ENCODE measurements at places on chromosomes 13 and 19.
A peak's percentile ranks its signal among the peaks of the same experiment; 100 is the strongest.

DNA sequence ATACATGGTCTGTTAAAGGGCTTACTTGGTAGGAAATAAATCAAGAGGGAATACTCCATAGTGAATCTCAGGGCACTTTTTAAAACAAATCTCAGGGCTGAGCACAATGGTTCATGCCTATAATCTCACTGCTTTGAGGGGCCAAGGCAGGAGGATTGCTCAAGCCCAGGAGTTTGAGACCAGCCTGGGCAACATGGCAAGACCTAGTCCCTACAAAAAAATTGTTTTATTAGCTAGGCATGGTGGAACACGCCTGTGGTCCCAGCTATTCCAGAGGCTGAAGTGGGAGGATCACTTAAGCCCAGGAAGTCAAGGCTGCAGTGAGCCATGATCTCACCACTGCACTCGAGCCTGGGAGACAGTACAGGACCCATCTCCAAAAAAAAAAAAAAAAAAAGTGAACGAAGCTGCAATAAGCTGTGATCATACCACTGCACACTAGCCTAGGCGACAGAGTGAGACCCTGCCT, 25.2 kb downstream of the ABCC4 start:
- H3K4me1 ChIP-seq: no peaks in the 10 kb centered on the region
- no peaks in the 10 kb centered on the region for H3K27me3 ChIP-seq
- H3K36me3 ChIP-seq: no peaks in the 10 kb centered on the region

DNA sequence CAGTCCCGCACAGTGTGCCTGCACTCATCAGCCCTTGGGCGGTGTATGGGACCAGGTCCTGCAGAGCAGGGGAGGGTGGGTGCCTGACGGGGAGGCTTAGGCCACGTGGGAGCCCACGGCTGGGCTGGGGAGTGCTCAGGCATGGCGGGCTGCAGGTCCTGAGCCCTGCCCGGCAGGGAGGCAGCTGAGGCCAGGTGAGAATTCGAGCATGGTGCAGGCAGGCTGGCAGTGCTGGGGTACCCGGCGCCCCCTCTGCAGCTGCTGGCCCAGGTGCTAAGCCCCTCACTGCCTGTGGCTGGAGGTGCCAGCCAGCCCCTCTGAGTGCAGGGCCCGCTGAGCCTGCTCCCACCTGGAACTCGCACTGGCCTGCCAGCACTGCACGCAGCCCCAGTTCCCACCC, 630.9 kb upstream of the PCDH20 start:
- no peaks in the 10 kb centered on the region for H3K4me1 ChIP-seq
- H3K27ac ChIP-seq: no peak overlapping the region
- H3K27me3 ChIP-seq: no peaks in the 10 kb centered on the region
- no peaks in the 10 kb centered on the region for H3K36me3 ChIP-seq
- no peak for DNase-seq
- H3K4me3 ChIP-seq: no peak overlapping the region

DNA sequence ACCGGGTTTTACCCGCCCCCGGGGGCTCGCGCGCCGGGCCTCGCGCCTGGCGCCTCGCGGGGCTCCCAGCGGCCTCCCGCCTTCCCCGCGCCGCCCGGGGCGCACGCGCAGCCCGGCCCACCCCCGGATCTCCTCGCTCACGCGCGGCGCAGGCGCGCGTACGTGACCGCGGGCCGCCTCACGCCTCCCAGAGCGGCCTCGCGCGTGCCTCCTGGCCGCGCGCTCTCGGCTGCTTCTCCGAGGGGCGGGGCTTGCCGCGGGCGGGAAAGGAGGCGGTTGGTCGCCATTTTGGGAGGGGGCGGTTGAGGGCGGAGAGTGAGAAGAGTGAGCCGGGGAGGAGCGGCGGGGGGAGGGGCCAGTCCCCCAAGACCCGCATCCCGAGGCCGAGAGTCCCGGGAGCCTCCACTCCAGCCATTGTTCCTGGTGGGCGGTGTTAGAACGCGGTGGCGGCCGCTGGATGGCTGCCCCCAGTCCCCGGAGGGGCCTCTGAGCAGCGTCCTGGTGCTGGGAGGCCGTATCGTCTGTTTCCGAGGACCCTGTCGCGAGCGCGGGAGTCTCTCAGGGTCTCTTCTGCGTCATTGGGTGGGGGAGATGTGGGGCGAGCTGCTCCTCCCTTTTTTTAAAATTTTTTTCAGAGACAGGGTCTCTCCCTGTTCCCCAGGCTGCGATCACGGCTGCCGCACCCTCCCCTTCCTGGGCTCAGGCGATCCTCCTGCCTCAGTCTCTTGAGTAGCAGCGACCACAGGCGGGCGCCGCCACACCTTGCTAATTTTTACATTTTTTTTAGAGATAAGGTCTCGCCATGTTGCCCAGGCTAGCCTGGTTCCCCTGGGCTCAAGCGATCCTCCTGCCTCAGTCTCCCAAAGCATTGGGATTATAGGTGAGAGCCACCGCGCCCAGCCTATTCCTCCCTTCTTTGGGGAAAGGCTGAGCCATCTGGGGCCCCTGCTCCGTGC, at the start of gene ZNF541:
Gene ZNF541 (minus strand): TSS at position 78 of the 956 bp plus-strand sequence. CDS start 17,292 bp downstream, outside the sequence.
- H3K4me1 ChIP-seq: peaks cover 14% of the 10 kb centered on the region
- peak within 1 kb of the TSS; percentile 41 for H3K4me3 ChIP-seq
- H3K36me3 ChIP-seq: peaks cover 4% of the 10 kb centered on the region
- no peak within 1 kb of the TSS for H3K27ac ChIP-seq
- H3K27me3 ChIP-seq: peaks cover 25% of the 10 kb centered on the region
- peak; percentile 57 for DNase-seq

DNA sequence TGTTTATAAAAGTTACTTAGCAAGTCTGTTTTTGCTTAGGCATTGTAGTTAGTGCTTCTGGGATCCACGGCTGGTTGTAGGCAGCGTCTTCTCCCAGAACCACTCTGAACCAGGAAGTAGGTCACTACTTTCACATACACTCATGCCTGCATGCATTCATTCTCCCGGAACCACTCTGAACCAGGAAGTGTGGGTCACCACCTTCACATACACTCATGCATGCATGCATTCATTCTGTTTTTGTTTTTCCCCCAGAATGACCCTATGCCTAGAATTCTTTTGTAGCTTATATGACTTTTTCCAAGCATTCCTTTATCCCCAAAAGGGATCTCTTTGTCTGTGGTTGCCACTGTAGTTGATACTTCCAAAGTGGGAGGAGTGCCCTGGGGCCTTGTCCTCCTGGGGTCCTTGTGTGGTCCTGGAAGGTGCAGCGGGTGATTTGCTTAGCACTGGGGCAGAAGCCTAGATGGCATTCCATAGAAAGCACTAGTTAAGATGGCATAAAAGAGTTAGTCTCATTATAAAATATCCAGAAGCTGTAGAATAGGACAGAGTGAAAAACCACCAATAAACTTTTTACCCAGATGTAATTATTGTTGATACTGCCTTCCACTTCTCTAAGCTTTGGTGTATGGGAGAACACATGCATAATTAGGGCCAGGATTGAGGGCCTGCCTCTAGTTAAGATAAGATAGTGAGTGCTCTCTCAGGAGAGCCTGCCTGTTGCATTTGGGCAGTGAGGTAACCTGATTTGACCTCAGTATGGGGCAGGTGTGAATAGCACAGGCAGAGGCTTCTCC, 68.6 kb upstream of the TEX29 start:
- H3K27me3 ChIP-seq: no peaks in the 10 kb centered on the region
- DNase-seq: no peak
- peaks cover 3% of the 10 kb centered on the region for H3K4me1 ChIP-seq

DNA sequence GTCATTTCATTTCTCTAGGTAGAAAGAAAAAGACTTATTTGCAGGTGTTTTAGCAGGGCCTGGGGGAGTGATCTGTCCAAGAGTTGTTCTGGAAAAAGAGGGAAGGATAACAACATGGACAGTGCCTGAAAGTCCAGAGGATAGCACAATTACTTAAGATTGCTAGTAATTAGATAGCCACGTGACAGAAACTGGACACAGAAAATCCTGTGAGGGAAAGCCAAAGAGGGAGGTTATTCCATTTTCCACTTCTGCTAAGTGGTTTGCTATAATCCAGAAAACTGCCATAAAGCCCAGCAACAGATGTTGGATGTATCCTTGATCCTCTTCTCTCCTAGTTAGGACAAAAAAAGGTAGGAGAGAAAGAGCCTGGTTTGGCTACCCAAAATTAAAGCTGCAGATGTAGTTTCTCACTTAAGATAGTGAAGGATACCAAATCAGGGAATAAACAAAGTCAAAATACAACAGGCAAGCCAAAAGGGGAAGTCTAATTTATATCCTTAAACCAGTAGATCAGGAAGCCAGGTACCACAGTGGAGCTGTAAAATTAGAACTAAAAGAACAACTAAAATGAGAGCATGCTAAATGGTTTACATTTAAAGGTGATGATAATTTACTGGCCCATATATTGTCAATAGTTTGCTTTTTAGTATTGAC, 140.2 kb downstream of the VWA8 start:
- H3K36me3 ChIP-seq: peaks cover 22% of the 10 kb centered on the region
- no peaks in the 10 kb centered on the region for H3K27me3 ChIP-seq
- H3K27ac ChIP-seq: no peak overlapping the region
- no peaks in the 10 kb centered on the region for H3K4me1 ChIP-seq
- DNase-seq: no peak

DNA sequence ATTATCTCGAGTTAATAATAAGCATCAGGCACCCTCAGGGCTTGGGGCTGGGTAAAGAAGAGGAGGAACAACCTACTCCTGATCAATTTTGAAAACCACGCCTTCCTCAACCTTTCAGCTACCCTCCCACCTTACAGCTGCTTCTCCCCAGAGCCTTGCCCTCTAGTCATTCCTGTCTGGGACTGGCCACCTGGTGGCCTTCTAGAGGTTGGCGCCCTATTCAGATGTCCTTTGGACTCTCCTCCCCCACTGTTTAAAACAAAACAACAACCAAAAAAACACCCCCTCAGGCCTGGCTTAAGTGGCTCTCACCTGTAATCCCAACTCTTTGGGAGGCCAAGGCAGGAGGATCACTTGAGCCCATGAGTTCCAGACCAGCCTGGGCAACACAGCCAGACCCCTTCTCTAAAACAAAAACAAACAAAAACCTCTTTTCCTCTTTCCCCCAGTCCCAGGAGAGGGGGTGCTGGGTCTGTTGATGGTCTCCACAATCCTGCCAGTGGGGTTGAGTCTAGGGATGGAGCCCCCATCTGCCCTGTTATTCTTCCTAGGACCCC, 62.3 kb downstream of the CCDC70 start:
- H3K36me3 ChIP-seq: no peaks in the 10 kb centered on the region
- no peak overlapping the region for H3K4me3 ChIP-seq
- peak overlapping the region; percentile 46 for H3K27ac ChIP-seq
- peaks cover 32% of the 10 kb centered on the region for H3K4me1 ChIP-seq
- H3K27me3 ChIP-seq: no peaks in the 10 kb centered on the region

GRCh38 chr19:41136636-41137455, 22.6 kb downstream of the CYP2F1 start:
- peaks cover 24% of the 10 kb centered on the region for H3K27me3 ChIP-seq
- DNase-seq: no peak
- peaks cover 5% of the 10 kb centered on the region for H3K4me1 ChIP-seq
- H3K4me3 ChIP-seq: peak overlapping the region; percentile 69
- no peak overlapping the region for H3K27ac ChIP-seq

DNA sequence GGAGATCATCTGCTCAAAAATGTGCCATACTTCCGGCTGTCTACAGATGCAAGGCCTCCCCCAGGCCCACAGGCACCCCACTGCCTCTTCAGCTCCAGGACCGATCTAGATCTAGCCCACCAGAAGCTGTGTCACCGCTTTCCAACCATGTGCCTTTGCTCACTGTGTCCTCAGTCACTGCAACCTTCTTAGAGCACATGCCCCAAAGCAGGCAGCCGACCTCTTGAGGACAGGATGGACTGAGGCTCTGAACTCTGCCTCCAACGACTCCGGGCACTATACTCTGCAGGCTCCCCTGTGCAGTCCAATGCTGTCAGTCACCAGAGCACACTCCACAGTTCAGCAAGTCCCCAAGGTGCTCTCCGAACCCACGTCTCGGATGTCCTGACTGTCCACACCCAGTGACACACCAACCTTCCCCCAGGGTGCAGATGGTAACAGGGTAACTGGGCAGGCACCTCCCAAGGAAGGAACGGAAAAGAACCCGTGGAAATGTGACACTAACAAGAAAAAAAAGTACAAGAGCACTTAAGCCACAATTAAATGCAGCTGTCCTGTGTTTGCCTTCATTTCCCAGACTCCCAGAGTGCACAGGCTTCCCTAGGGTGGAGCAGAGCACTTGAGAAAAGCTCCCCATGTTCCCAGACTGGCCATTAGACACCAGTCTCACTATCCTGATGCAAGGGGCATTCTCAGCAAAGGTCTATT, 4.8 kb downstream of the STK24 start:
- H3K36me3 ChIP-seq: peaks cover 58% of the 10 kb centered on the region
- H3K27me3 ChIP-seq: no peaks in the 10 kb centered on the region
- peak; percentile 15 for DNase-seq
- H3K4me3 ChIP-seq: peak overlapping the region; percentile 85
- H3K4me1 ChIP-seq: peaks cover 67% of the 10 kb centered on the region

- no peak overlapping the region for H3K27ac ChIP-seq
- H3K27me3 ChIP-seq: no peaks in the 10 kb centered on the region
These were observed 46.6 kb downstream of the MBNL2 start for GRCh38 chr13:97268772-97269171.

DNA sequence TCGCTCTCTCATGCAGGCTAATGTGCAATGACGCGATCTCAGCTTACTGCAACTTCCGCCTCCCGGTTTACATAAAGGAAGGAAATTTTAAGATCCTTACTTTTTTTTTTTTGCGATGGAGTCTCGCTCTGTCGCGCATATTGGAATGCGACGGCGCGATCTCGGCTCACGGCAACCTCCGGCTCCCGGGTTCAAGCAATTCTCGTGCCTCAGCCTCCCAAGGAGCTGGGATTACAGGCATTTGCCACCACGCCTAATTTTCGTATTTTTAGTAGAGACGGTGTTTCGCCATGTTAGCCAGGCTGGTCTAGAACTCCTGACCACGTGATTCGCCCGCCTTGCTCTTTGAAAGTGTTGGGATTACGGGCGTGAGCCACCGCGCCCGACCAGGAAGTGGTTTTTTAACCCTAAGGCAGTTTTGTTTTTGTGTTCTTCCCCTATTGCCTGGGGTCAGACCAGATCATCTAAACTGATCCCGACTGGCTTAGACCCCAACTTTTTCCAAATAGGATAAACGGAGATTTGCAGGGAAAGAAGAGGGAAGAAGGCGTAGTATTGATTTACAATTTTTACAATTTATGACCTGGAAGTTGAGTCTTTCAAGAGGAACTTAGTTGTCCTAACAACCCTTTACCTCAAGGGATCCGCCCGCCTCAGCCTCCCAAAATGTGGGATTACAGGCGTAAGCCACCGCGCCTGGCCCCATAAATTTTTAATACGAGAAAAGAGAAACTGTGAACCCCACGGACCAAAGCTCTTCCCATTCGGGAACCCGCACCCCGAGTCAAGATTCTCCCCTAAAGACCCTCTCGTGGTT, 142.0 kb downstream of the ZNF737 start:
- H3K27me3 ChIP-seq: no peaks in the 10 kb centered on the region
- H3K4me3 ChIP-seq: peak overlapping the region; percentile 92
- H3K27ac ChIP-seq: peak overlapping the region; percentile 96
- H3K4me1 ChIP-seq: peaks cover 4% of the 10 kb centered on the region
- DNase-seq: peak; percentile 17
- peaks cover 41% of the 10 kb centered on the region for H3K36me3 ChIP-seq

DNA sequence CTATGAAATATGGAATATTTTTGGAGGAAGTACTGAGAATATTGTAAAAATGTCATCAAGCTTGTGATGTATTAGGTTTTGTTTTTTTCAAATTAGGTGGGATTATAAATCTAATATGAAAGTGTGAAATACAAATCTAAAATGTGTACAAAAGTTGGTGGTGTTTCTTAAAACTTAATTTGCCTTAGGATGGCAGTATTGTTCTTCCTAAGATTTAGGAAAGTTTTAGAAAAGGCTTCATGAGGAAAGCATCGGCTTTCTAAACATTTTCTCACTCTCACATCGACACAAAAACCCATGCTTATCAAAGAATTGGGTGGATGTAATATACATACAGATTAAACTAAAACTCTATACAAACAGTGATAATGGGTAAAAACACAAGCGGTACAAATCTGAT, 972.0 kb upstream of the PCDH20 start:
- no peak overlapping the region for H3K4me3 ChIP-seq
- DNase-seq: no peak
- H3K27me3 ChIP-seq: no peaks in the 10 kb centered on the region
- H3K4me1 ChIP-seq: no peaks in the 10 kb centered on the region
- no peaks in the 10 kb centered on the region for H3K36me3 ChIP-seq
- H3K27ac ChIP-seq: no peak overlapping the region
